Activated CD8-positive, alpha-beta memory T cell treated with anti-CD3 and anti-CD28 coated beads, Interleukin-2, amount 10 ng/mL, durations not matched to agents 7 days and 5 days (primary cell): ENCODE measurements at places on chromosomes 12 and 14. TPM values are rescaled to one million over a fixed set of nuclear protein-coding genes. Genes with fewer than 3 reads are reported as not detected.

DNA sequence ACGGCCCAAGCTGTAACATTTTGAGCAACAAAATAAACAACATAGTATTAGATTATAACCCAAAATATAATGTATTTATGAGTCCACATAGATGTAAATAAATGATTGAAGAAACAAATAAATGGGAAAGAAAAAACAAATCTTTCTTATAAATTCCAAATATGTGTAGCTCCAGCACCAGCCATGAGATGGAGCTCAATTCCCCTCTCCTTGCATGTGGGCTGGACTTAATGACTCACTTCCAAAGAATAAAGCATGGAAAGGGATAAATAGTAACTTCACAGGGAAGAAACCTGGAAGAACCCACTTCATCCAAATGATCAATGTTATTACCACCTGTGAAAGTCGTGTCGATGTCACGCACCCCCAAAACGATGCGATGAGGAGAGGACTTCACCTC is 158.8 kb downstream of the RPAP3 start:
- no peak for DNase-seq
- H3K4me3 ChIP-seq = no peak overlapping the region
- H3K27me3 ChIP-seq = peaks cover 2% of the 10 kb centered on the region
- H3K36me3 ChIP-seq = no peaks in the 10 kb centered on the region
- H3K4me1 ChIP-seq = peaks cover 1% of the 10 kb centered on the region

DNA sequence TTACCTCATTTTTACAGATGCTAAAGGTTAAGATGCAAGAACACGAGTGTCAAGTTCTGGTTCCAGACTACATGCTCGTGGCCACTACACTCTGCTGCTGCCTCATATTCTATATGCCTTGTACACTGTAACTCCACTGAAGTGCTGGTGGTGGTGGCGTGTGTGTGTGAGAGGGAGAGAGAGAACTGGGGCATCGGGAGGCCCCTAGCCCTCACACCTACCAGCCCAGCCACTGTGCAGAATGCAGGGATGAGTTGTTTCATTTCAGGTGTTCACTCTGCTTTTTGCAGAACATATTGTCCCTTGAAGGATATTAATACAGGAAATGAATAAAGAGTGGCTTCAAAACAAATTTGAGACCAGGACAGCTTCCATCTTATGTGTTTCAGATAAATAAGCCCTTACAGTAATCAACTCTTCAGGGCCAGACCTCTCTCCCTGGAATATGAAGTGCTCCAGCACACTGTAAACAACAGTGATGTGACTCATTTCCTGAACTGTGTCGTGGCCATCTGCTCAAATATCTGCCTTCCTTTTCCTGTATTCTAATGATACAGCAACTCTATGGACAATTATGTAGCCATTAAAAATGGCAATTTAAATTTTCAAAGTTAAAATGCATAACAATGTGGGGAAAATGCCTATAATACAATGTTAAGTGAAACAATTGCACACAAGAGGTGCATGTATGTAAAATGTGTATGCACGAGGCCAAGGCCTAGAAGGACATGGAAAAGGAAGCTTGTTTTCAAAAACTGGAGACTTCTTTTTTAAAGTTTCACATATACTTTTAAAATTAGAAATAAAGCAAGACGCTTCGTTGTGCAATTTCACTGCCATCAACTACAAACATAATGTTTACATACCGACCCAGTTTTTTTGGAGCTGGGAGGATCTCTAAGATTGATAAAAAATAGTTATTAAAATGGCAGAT is 215.4 kb downstream of the PELI2 start:
- H3K4me3 ChIP-seq = no peak overlapping the region
- peaks cover 11% of the 10 kb centered on the region for H3K4me1 ChIP-seq

GRCh38 chr12:20420557-20420956 is 52.2 kb downstream of the PDE3A start:
- no peak overlapping the region for H3K4me3 ChIP-seq
- H3K4me1 ChIP-seq = peaks cover 2% of the 10 kb centered on the region
- no peaks in the 10 kb centered on the region for H3K36me3 ChIP-seq
- no peak overlapping the region for H3K27ac ChIP-seq
- no peak for DNase-seq

- H3K27ac ChIP-seq = peak overlapping the region; percentile 78
- H3K4me3 ChIP-seq = no peak overlapping the region
- H3K36me3 ChIP-seq = peaks cover 52% of the 10 kb centered on the region
- peaks cover 44% of the 10 kb centered on the region for H3K4me1 ChIP-seq
Observed at GRCh38 chr14:73728717-73729330, 14.6 kb upstream of the PNMA1 start.

DNA sequence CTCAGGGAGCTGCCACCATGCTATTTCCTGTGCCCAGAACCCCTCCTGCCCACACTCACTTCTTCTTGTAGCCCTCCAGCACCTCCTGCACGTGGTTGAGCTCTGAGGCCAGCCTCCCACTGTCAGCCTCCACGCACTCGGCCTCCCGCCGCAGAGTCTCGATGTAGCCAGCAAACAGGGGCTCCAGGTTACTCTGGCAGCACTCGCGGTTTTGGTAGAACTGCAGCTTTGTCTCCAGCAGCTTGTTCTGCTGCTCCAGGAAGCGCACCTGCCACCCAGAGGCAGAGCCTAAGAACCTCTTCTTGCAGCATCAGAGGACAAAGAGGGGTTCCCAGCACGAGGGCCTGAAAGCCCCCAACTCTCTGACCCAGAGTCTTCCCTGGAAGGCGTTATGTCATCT is 2.1 kb downstream of the KRT83 start:
- no peaks in the 10 kb centered on the region for H3K36me3 ChIP-seq
- H3K27ac ChIP-seq = no peak overlapping the region
- no peak overlapping the region for H3K4me3 ChIP-seq
- H3K27me3 ChIP-seq = peaks cover 49% of the 10 kb centered on the region

- peaks cover 10% of the 10 kb centered on the region for H3K4me1 ChIP-seq
- no peak overlapping the region for H3K4me3 ChIP-seq
- no peaks in the 10 kb centered on the region for H3K36me3 ChIP-seq
- no peak for DNase-seq
- H3K27ac ChIP-seq = no peak overlapping the region
Observed at GRCh38 chr12:63301311-63301710, 150.3 kb upstream of the AVPR1A start.

MYH6 gene
- 0.23 TPM for total RNA-seq

MMP17 gene
- total RNA-seq = not detected

MEG3 gene
- total RNA-seq = not detected

CARMIL3 gene
- 3.3 TPM for total RNA-seq
